HT1080 (cell line): ENCODE measurements at places on chromosomes 7 and 10.

GRCh38 chr7:139937715-139938114 is 108.7 kb downstream of the TBXAS1 start:
- no peak for DNase-seq

DNA sequence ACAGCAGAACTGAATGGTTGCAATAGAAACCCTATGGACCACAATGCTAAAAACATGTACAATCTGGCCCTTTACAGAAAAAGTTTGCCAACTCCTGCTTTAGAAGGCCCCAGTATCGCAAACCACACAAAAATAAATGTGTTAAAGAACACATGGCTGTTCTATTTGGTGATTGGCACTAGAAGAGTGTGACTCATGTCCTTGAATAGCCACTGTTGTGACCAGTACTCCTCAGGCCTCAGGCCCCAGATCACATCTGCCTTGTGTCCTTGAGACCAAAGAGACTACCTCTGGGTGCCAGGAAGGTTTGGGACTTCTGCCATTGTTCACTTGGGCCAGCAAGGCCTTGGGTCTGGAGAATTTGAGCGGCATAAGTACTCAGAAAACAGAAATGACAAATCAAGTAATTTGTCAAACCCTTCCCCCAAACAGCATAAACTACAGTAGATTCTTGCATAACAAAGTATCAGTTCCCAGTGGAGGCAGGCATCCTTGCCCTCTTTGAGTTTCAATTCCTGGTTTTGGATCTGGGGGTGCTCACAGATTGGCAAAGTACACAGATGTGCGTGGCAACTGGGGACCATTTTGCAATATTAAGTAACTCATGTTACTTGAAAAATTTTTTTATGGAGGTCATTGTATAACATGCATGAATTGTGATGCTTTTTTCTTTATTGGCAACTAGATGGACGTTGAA is 50.2 kb downstream of the MTURN start:
- no peak for DNase-seq

DNA sequence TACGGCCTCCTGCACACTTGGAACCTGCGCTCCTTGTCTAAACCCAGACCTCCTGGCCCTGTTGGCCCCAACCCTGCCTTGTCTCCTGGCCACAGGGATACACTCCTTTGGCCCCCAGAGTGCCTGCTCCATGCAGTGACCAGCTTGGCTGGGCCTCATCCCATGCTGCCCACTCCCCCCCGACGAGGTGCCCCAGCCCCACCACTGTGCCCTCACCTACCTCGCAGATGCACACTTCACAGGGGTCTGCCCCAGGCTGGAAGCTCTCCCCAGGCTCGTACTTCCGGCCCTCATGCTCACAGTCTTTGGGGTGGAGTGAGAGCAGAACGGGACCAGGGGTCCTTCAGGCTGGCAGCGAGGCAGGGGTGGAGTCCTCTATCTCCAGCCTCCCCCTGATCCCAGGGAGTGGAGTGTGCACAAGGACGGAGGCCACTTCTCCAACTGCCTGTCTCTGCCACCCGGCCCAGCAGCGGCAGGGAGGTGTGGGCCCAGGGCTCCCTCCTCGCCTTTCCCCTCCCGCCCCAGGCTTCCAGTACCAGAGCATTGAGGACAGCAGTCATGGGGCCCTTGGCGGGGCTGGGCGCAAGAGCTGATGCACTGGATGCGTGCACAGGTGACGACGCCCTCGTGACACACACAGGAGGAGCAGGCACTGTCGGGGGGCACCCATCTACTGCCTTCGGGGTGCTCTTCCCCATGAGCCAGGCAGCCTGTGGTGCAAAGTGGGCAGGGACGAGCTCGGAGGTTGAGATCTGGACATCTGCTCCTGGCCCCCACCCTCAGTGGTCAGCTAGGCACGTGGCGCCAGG is 22.1 kb downstream of the ATP6V1F start:
- no peak for DNase-seq

DNA sequence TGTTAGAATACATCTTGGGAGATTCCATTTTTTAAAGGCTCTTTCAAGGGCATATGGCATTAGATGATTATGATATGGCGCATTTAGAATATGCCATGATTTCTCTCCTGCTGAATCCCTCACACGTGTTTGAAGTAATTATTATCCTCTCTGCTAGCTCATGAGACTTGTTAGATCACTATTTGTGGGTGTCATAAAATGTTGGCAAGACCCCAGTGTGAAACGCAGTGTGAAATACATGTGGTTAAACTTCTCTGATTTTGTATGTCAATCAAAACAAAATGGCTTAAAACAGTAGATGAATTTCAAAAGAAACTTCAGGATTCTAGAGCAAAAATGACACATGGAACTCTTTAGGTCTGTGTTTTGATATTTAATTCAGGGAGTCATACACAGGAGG is 560.8 kb downstream of the AUTS2 start:
- no peak for DNase-seq

DNA sequence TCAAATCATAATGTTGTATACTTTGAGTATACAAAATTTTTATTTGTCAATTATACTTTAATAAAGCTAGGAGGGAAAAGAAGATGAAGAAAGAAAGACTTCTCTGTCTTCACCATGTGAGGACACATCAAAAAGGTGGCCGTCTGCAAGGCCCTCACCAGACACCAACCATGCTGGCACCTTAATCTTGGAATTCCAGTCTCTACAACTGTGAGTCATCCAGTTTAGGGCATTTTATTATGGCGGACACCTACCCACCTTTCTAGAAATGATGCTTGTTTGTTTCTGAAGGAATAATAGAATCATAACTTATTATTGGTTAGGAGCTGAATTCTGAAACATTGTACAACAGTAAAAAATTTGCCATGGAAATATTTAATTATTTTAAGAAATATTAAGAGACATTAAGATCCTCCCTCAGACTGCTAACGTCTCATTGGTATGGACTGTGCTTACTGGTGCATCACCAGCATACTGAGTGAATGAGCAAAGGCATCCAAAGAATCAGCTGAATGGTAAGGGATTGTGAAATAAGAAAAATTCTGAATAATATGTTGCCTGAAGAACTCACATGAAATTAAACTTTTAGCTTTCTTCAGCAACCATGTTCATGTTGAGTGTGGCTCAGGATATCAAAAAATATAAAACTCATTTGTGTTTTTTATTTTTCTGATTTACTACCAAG is 536.6 kb downstream of the HTR7 start:
- no peak for DNase-seq

DNA sequence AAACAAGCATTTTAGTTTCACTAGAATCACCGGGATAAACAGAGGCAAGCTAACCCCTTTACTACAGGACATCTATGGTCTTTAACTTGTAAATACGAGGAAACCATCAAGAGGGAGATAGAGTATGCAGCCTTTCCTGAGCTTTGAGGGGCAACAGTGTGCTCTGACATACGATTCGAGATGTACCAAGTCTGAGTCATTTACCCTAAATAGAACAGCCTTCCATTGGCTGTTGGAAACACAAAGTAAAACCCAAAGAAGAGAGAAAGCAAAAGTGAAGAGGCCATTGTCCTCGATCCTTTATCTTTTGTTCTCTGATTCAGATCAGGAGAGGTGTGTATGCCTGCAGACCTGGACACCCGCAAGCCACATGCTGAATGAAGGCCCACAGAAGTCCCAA is 289.5 kb downstream of the KCNMA1 start:
- peak; percentile 62 for DNase-seq

GRCh38 chr7:158784270-158784669 is 45.0 kb downstream of the ESYT2 start:
- DNase-seq, result no peak

DNA sequence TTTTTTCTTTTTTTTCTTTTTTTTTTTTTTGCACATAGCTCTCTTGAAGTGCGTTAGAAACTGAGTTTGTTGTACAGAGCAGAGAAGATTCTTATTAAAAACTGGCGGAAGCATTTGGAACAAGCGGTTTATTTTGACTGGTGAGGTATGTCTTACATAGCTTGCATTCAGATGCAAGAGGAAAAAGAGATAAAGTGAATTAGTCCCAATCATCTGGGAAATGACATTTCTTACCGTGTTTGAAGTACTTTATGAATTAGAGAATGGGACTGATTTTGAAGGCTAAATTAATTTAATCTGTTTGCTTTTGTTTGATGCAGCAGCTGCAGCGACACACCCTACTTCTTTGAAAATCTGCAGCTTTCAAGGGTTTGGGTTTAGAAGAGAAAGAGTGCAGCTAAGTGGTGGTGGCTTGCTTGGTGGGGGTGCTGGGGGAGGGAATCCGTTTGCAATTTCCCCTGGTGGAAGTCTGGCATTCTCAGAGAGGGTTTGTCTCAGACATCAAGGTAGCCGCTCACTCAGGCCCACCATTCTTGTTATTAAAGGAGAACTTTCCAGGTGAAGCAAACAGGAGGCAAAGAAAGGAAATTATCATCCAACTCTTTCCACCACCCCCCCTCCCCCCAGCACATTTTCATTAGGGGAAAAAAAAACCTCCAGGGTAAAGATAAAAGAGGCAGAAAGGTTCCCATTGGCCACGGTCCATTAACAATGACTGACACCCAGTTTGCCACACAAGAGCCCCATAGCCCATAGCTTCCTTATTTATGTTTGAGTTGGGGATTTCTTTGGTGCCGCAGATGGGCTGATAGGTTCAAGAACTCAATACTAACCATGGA is 231.7 kb downstream of the SKIDA1 start:
- DNase-seq, result no peak

- no peak for DNase-seq
These were observed 112.5 kb downstream of the UNCX start for GRCh38 chr7:1344981-1345701.

- DNase-seq, result peak; percentile 48
These were observed 1.6 kb downstream of the PDGFA start for GRCh38 chr7:517774-518629.

GRCh38 chr7:418636-419280 is 100.9 kb downstream of the PDGFA start:
- DNase-seq, result no peak

DNA sequence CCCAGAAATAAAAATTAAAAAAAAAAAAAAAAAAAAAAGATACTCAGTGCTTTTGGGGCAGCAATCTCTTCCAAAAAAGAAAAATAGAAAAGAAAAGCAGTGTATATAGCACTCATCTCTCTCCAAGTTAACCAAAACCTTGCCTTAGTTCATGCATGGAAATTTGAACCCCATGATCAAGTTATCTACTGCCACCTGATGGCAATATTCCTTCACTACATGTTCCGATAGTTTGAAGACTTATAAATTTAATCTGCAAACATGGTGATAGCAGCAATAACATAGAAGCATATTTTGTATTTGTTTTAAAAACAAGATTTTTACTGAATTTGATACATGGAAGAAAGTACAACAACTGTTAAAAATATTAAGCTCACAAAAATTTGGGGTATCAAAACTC is 48.6 kb upstream of the SLIT1 start:
- peak; percentile 33 for DNase-seq

- DNase-seq, result no peak
These were observed 19.2 kb downstream of the ANKMY2 start for GRCh38 chr7:16626388-16626787.

GRCh38 chr7:137579913-137580640 is 236.5 kb upstream of the PTN start:
- peak; percentile 89 for DNase-seq

DNA sequence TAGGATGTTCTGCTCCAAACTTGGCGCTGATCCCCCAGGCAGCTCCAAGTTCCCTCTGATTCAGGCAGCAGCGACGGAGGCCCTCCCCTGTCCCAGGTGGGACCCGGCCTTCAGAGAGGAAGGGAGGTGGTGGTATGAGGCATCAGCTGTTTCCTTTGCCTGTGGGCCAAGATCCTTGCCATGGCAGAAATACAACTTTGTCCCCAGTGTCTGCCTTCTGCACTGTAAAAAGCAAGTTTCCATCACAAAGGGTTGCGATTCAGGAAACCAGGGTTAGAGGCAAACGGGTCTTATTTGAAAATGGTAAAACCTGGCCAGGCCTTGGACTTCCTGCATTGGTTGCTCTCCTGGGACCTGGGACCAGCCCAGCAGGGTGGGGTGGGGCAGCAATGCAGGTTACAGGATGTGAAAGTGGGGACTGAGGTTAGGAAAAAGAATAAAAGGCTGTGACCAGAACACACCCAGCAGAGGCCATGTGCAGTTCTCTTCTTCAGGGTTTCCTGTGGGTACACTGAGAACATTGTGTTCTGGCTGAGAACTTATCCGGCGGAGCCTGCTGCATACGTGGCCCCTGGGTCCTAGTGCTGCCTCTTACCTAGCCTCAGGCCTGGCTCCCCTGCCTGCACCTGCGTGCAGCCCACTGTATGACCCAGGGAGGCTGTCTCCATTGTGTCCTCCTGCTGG is 25.1 kb upstream of the DDIT4 start:
- DNase-seq, result peak; percentile 24

DNA sequence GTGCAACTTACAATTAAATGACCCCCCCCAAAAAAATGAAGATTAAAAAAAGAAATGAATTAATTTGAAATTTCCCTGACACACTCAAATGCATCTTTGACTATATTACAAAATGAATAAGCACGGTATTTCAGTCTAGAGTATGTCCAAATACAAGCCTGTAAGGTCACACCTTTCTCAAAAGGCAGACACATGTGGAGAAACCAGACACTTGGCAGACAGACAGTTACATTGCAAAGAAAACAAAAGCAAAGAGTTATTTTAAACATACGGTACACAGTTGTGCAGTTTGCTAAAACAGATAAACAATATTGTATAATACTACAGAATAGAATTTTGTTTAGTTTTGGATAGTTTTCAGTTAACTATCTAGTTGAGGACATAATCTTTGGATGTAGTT is 153.0 kb downstream of the ATE1 start:
- DNase-seq, result no peak
